ENCODE measurements at places on chromosomes 2 and 18. TPM values are rescaled to one million over a fixed set of nuclear protein-coding genes. Genes with fewer than 3 reads are reported as not detected.

The FBLN7 gene
- total RNA-seq, result 2.5 TPM

The DSG2 gene
- 2.2 TPM for total RNA-seq

The SERPINB12 gene
- not detected for total RNA-seq

The POTEF gene
- total RNA-seq, result not detected

The DSG4 gene
- total RNA-seq, result not detected

The HSPE1 gene
- 53.5 TPM for total RNA-seq

The IRS1 gene
- total RNA-seq, result 21.9 TPM

The TUBB8B gene
- total RNA-seq, result not detected

The MDH1B gene
- 4.7 TPM for total RNA-seq

The UGT1A8 gene
- total RNA-seq, result not detected

The PSD4 gene
- 5.3 TPM for total RNA-seq

The CARF gene
- 22.5 TPM for total RNA-seq

The KCNG2 gene
- 0.31 TPM for total RNA-seq

The CRYBA2 gene
- total RNA-seq, result not detected

The ELP2 gene
- total RNA-seq, result 197 TPM

The CPO gene
- not detected for total RNA-seq

The PSMA8 gene
- total RNA-seq, result not detected

The RBM44 gene
- 4.1 TPM for total RNA-seq

The HNMT gene
- 54.1 TPM for total RNA-seq

The FAM228A gene
- total RNA-seq, result 9.4 TPM

The ST6GAL2 gene
- 140 TPM for total RNA-seq

The TWIST2 gene
- total RNA-seq, result not detected

The EFHD1 gene
- 0.63 TPM for total RNA-seq

The RPRM gene
- total RNA-seq, result 71.7 TPM

The ARHGAP28 gene
- 17.5 TPM for total RNA-seq

The ZNF532 gene
- 312 TPM for total RNA-seq

The C18orf54 gene
- 13.5 TPM for total RNA-seq

The SLC35F6 gene
- 21.3 TPM for total RNA-seq

The HRH4 gene
- not detected for total RNA-seq

The DSC2 gene
- total RNA-seq, result 4.1 TPM

The DLX2 gene
- total RNA-seq, result 9.4 TPM

The MYL12A gene
- total RNA-seq, result 39.1 TPM

The LYPD1 gene
- total RNA-seq, result 25.4 TPM

The REG3A gene
- not detected for total RNA-seq

The BOLL gene
- total RNA-seq, result not detected

The IL37 gene
- not detected for total RNA-seq

The CRYGD gene
- total RNA-seq, result not detected

The SPAST gene
- 204 TPM for total RNA-seq

The SULT1C3 gene
- total RNA-seq, result not detected

The DYNAP gene
- not detected for total RNA-seq

The SMYD5 gene
- total RNA-seq, result 32.9 TPM

The MYO5B gene
- total RNA-seq, result 39.4 TPM

The GRHL1 gene
- 5.9 TPM for total RNA-seq

The VSNL1 gene
- total RNA-seq, result 19.7 TPM

The SAG gene
- 0.63 TPM for total RNA-seq

The AQP4 gene
- total RNA-seq, result 57.9 TPM

The TBR1 gene
- total RNA-seq, result 132 TPM

The CABYR gene
- 26.6 TPM for total RNA-seq

The FOXI3 gene
- total RNA-seq, result 0.63 TPM

The IL36B gene
- not detected for total RNA-seq

Measured in parietal lobe (tissue), 2 donors.